ENCODE measurements at places on chromosomes 6 and 20.

DNA sequence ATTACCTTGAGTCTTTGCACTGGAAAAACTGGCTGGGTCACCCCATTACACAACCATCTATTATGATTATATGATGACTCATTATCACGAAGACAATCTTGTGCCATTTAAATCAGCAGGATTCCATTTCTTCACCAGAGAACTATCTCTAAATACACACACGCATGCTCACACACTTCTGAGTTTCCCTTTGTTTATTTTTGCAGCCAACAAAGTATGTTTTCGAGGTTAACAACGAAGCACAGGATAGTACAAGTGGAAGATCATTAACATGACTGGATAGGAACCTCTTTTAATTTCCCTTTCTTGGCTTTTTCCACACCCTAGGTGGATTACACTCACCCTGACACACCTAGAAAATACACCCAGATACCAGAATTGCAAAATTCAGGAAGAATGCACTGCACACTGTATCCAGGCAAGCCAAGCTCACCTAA is 18.9 kb downstream of the PERP start:
- DNase-seq: no peak

GRCh38 chr6:144335914-144336313 is 50.8 kb downstream of the UTRN start:
- DNase-seq: no peak

DNA sequence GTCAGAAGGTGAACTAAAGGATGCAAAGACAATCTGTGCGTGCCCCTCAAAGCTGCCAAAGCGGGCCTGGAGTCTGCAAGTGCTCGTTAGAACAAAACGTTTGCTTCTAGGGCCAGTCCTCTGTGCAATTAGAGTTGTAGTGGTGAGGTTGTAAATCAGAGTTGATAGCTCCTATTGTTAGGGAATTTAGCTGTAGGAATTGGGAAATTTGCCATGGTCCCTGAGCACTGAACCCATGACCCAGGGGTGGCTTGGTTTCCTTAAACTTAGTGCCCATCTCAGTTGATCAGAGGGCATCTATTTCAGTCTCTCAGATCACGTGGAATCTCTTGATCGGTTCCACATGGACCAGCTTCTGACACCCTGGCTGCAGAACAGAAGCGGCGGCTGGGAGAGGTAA is 18.8 kb upstream of the RPS6KA2 start:
- no peak for DNase-seq

GRCh38 chr6:2514965-2515543 is 235.7 kb downstream of the MYLK4 start:
- DNase-seq: no peak

GRCh38 chr6:129181001-129181400 is 298.1 kb downstream of the LAMA2 start:
- DNase-seq: no peak

Data from neural crest cell (in vitro differentiated cells).